ENCODE measurements at places on chromosomes 3 and 15.
A peak's percentile ranks its signal among the peaks of the same experiment; 100 is the strongest.

DNA sequence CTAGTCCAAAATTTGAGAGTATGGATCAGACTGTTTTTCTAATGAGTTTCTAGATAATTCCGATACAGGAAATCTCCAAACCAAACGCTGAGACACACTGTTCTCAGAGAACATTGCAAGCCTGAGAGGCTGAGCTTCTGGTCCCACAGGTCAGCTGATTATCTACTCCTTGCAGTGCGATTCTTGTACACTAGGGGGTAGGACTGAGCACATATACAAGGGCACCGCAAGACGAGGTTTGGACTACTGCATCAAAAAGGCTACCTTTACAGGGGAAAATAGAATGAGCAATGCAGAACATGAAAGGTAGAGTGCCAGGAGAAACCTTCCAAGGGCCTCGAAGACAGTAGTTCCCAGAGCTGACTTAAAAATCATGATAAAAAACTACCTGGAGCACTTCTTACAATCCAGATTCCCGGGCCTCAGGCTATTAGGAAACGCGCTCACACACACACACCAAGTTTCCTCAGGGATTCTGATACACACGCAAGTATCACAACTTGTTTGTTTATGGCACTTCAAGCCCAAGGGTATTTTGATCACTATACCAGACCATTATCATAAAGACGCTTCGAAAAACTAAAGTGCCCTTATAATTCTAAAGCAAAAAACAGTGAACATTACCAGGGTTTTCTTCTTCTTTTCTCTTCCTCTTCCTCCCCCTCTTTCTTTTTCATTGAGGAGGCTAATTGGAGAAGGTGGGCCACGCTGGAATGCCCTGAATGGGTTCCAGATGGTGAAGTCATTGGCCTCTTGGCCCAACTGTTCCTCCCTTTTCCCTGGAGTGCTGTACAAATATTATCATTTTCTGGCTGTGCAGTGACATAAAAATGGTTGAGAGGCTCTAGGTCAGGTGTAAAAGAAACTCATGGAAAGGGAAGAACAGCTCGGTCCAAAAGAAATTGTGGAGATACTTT lies 61.8 kb downstream of the SLC12A8 start:
- no peak for DNase-seq
- H3K4me3 ChIP-seq = no peak overlapping the region

GRCh38 chr3:153339065-153339464 lies 177.0 kb downstream of the RAP2B start:
- no peaks in the 10 kb centered on the region for H3K36me3 ChIP-seq
- no peaks in the 10 kb centered on the region for H3K27me3 ChIP-seq
- DNase-seq = no peak
- no peak overlapping the region for H3K4me3 ChIP-seq
- H3K4me1 ChIP-seq = no peaks in the 10 kb centered on the region

- no peak overlapping the region for H3K27ac ChIP-seq
- H3K4me3 ChIP-seq = no peak overlapping the region
- H3K4me1 ChIP-seq = peaks cover 4% of the 10 kb centered on the region
- no peak for DNase-seq
- H3K36me3 ChIP-seq = no peaks in the 10 kb centered on the region
Observed at GRCh38 chr15:93043621-93044300, 45.2 kb downstream of the RGMA start.

GRCh38 chr15:59953392-59953883 lies 50.7 kb upstream of the FOXB1 start:
- no peaks in the 10 kb centered on the region for H3K4me1 ChIP-seq
- H3K27ac ChIP-seq = no peak overlapping the region
- H3K36me3 ChIP-seq = no peaks in the 10 kb centered on the region
- H3K4me3 ChIP-seq = no peak overlapping the region

- DNase-seq = no peak
- no peak overlapping the region for H3K4me3 ChIP-seq
- H3K36me3 ChIP-seq = peaks cover 51% of the 10 kb centered on the region
- H3K27me3 ChIP-seq = no peaks in the 10 kb centered on the region
Observed at GRCh38 chr15:42240823-42241222, 32.2 kb upstream of the GANC start.

DNA sequence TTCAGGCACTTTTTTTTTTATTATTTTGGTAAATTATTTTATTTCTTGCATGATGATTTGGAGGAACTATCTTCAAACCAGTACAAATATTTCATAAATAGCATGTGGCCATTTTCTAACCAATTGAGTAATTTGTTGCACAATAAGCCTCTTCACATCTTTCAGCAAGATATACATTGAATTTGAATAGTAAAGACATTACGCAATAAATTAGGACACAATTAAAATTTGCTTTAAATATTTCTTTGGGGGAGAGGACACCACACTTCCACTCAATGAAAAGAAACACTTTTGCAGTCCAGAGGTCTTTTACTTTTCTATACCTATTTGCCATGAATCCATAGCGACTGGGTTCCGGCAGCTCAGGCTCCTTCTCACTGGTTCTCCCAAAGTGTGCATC lies 762.6 kb upstream of the GOLIM4 start:
- H3K4me1 ChIP-seq = no peaks in the 10 kb centered on the region
- no peak overlapping the region for H3K4me3 ChIP-seq
- no peaks in the 10 kb centered on the region for H3K36me3 ChIP-seq
- H3K27ac ChIP-seq = no peak overlapping the region
- no peak for DNase-seq

DNA sequence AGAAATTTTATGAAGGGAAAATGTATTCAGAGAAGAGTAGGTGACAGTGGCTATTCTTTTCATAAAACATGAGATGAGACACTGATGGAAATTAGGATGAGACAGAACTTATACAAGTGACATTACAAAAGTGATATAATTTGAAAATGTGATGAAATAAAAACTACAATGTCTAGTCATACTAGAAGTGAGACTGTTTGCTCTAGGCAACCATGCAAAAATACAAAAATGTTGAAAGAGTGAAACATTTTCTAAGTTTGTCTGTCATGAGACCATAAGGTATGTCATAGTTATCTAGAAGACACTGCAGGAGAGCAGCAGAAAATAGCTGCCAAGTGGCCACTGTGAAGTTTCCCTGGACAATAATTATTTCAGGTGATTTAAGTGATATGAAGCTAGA lies 459.5 kb downstream of the DIPK2A start:
- H3K4me3 ChIP-seq = no peak overlapping the region
- DNase-seq = no peak
- no peak overlapping the region for H3K27ac ChIP-seq
- no peaks in the 10 kb centered on the region for H3K36me3 ChIP-seq
- no peaks in the 10 kb centered on the region for H3K27me3 ChIP-seq

GRCh38 chr15:73934281-73934680 lies 8.0 kb downstream of the LOXL1 start:
- no peak overlapping the region for H3K4me3 ChIP-seq
- H3K27me3 ChIP-seq = no peaks in the 10 kb centered on the region
- H3K4me1 ChIP-seq = peaks cover 39% of the 10 kb centered on the region
- no peak overlapping the region for H3K27ac ChIP-seq
- no peaks in the 10 kb centered on the region for H3K36me3 ChIP-seq

DNA sequence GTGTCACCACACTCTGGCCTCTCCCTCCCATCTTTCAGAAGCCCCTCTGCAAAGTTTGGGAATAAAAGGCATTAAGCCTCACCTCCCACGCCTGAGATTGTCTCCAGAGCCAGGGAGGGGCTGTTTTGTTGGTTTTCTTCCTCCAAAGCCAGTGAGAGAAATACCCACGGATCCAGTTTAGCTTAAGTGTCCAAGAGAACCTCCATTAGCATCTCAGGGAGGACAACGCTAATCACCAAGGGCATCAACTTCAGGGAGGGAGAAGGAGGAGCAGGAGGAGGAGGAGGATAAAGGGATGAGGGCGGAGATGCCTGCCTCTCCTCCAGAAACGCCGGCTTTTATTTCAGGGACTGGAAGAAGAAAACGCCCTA lies 101.6 kb downstream of the SRGAP3 start:
- no peaks in the 10 kb centered on the region for H3K4me1 ChIP-seq
- no peak overlapping the region for H3K4me3 ChIP-seq
- no peak for DNase-seq
- H3K27me3 ChIP-seq = no peaks in the 10 kb centered on the region
- H3K36me3 ChIP-seq = no peaks in the 10 kb centered on the region

- H3K27me3 ChIP-seq = no peaks in the 10 kb centered on the region
- DNase-seq = no peak
- H3K4me3 ChIP-seq = no peak overlapping the region
Observed at GRCh38 chr15:88657326-88658069, 18.7 kb downstream of the ISG20 start.

GRCh38 chr15:36877796-36878683 lies 222.3 kb downstream of the MEIS2 start:
- H3K27ac ChIP-seq = no peak overlapping the region
- H3K36me3 ChIP-seq = no peaks in the 10 kb centered on the region
- no peak for DNase-seq
- no peak overlapping the region for H3K4me3 ChIP-seq
- no peaks in the 10 kb centered on the region for H3K27me3 ChIP-seq

DNA sequence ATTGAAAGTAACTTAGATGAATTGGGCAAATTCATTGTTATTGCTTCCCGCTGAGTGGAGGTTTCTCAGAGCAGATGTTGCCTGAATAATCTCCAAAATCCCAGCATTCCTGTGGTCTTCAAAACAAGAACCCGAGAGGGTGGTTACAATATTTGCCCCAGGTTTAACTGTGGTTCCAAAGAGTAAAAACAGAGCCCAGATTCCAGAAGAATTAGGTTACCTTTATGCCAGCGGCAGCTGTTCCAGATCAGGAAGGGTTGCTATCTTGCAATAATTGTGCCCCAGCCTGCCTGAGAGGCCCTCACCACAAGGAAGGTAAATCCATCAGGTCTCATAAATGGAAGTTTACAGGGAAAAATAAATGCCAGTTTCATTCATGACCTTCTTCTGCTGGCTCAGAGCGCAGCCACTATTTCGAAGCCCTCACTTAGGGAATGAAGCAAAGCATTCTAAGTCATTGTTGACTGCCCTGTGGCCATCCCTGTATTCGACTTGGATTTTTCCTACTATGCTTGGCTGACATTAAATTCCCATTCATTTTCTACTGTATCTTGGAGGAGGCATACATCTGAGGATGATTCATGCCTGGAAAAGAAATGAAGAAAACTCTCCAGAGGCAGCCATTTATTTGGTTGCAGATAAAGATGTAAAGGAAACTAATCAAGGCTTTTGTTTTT lies 54.6 kb downstream of the SSUH2 start:
- no peaks in the 10 kb centered on the region for H3K36me3 ChIP-seq
- no peak overlapping the region for H3K4me3 ChIP-seq

DNA sequence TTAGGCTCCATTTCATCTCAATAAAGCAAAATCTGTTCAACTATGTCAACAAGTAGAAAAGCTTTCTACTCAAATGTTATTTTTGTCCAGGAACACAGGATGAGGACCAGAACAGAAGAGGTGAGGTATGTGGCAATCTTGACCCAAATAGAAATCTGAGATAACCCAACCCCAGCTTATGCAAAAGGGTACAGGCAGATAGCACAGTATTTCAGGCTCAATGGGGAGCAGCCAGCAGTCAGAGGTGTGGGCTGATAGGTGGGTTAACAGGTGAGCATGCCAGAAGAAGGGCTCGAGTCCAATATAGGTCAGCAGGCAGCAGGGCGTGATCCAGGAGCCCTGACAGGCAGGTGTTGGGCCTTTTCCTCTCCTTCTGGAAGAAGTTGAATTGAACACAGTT lies 281.2 kb upstream of the NR2F2 start:
- no peak for DNase-seq
- H3K4me3 ChIP-seq = no peak overlapping the region
- no peak overlapping the region for H3K27ac ChIP-seq
- H3K4me1 ChIP-seq = peaks cover 18% of the 10 kb centered on the region

DNA sequence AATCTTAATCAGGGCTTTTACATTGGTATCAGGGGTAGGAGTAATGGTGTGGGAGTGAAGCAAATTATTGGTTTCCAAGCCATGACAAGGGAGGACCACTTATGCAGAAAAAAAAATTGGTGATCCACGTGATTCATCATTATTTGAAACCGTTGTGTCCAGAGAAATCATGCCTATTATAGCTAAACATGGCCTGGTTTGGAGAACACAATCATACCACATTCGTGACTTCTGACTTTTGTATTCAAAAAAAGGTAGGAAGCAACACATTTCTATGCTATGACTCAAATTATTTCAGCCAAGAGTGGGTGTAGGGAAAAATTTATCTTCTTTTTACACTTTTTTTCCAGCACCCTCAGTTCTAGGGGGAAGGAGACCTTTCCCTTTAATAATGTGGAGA lies 924.3 kb upstream of the GBE1 start:
- no peak for DNase-seq
- no peaks in the 10 kb centered on the region for H3K27me3 ChIP-seq
- no peak overlapping the region for H3K27ac ChIP-seq
- H3K4me3 ChIP-seq = no peak overlapping the region

DNA sequence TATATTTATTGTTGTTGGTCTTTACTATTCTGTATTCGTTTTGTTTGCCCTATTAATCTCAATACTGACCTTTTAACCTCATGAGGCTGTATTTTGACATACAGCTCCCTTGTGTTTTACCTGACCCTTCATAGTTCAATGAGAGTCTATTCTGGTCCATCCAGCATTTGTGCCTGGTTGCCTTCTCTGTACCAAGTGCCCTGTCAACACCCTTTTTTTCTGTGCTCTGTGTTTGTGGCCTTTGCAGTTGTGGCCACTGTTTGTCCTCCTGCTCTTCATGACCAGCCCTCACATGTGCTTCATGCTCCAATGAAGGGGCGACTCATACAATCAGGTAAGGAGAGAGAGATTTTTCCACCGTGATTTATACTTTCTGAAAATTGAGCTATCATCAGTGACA lies 368.2 kb downstream of the IL20RB start:
- H3K4me3 ChIP-seq = no peak overlapping the region
- no peaks in the 10 kb centered on the region for H3K36me3 ChIP-seq
- H3K27ac ChIP-seq = no peak overlapping the region
- DNase-seq = no peak

- H3K27me3 ChIP-seq = no peaks in the 10 kb centered on the region
- peak overlapping the region; percentile 27 for H3K27ac ChIP-seq
- no peaks in the 10 kb centered on the region for H3K36me3 ChIP-seq
Observed at GRCh38 chr3:189936201-189936945, 184.3 kb downstream of the P3H2 start.

- no peaks in the 10 kb centered on the region for H3K27me3 ChIP-seq
- DNase-seq = no peak
- no peaks in the 10 kb centered on the region for H3K36me3 ChIP-seq
- H3K27ac ChIP-seq = no peak overlapping the region
- no peaks in the 10 kb centered on the region for H3K4me1 ChIP-seq
- no peak overlapping the region for H3K4me3 ChIP-seq
Observed at GRCh38 chr15:77557144-77557543, 75.6 kb downstream of the LINGO1 start.

DNA sequence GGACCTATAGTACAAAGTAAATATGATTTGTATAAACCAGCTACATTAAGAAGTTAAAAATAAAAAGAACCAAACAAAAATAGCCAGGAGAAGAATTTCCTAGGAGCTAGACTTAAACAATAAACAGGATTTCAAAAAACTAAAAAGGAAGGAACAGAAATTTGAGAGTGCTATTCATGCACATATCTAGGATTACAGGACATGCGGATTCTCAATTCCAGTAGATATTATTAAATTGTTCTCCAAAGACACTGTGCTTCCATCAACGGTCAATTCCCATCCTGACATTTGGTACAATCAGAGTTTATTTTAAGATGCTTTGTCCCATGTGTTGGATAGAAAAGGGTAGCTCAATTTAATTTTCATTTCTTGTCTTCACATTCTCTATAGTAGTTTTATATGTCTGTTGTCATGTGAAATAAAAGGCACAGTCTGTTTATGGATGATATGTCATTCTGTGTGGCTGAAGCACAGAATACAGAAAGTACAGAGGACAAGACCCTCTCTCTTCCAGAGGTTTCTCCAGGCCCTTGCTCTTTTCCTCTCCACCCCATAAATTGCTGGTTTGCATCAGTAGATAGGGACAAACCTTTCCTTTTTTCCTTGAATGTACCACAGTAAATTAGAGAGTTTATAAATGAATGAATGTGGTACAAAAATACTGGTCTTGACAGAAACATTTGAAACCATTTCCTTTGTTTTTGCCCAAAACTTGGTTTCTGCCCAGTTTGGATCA lies 3.5 kb downstream of the PLOD2 start:
- peaks cover 21% of the 10 kb centered on the region for H3K4me1 ChIP-seq
- no peaks in the 10 kb centered on the region for H3K27me3 ChIP-seq
- H3K27ac ChIP-seq = peak overlapping the region; percentile 95
- DNase-seq = no peak

Data from vagina (tissue), 2 donors.